ENCODE measurements at places on chromosomes 3 and 15.

GRCh38 chr3:136957751-136958288 lies at the start of gene IL20RB:
IL20RB (plus strand) TSS chr3:136957983; CDS start chr3:136958114, 131 bp downstream.
- DNase-seq, result no peak

GRCh38 chr3:32757618-32758374 lies 60.0 kb upstream of the TRIM71 start:
- peak; percentile 23 for DNase-seq

DNA sequence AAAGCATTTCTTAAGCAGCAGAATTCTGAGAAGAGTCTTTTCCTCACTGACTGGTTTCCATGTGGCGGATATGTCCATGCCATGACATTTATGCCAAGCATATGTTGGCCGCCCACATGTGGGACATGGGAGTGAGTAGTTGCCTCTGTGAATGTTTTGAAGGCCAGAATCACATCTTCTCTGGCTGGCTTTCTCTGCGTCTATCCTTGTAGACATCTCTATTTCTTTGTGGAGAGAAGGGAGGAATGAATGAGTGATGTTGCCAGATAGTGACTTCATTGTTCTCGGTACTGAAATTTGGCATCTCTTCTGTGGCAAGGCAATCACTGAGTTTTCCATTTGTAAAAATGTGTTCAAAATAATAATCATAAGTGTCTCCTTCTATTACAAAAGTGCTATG lies 316.0 kb downstream of the CLSTN2 start:
- DNase-seq, result no peak

GRCh38 chr3:112472691-112473090 lies 26.6 kb downstream of the BTLA start:
- no peak for DNase-seq

DNA sequence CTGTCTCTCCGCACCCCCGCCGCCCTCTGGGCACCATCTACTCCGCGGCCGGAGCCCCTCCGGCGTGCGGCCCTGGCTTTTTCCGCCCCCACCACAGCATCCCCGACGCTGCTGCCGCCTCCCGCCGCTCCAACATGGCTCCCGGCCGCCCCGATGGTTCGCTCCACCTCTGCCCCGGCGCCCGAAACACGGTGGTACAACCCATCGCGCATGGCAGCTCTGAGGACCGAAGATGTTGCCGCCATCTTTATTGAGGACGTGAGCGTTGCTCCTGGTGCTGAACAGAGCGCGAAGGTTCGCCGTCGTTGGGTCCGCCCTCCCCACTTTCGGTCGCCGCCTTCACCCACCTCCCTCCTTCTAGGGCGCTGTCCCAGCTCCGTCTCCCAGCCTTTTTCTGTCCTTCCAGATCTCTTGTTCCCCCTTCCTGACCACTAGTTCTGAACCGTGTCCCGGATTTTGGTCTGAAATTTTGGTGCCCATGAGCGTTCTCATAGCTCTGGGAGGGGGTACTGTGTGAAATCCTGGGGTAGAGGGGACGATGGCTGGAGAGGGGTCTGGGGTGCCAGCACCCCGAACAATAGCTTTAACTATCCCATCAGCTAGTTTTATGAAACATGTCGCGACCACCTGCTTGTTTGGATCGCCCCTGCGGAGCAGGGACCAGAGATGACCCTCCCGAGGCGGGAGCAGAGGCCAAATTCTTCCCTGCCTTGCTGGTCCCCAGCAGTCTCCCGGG lies at the start of gene CELSR3:
TSS of gene CELSR3 (minus strand) at position 134 of the 736 bp plus-strand sequence. CDS start 252 bp downstream, outside the sequence.
- DNase-seq, result peak; percentile 92

GRCh38 chr15:93983526-93983925 lies 247.8 kb upstream of the MCTP2 start:
- DNase-seq, result no peak

- DNase-seq, result no peak
Measured at GRCh38 chr3:77072232-77072631, 32.3 kb downstream of the ROBO2 start.

GRCh38 chr3:134485075-134485717 lies 589 bp downstream of the ANAPC13 start:
- no peak for DNase-seq

- no peak for DNase-seq
Measured at GRCh38 chr3:99620976-99621375, 17.4 kb upstream of the COL8A1 start.

- no peak for DNase-seq
Measured at GRCh38 chr3:186651678-186652215, 11.5 kb downstream of the FETUB start.

DNA sequence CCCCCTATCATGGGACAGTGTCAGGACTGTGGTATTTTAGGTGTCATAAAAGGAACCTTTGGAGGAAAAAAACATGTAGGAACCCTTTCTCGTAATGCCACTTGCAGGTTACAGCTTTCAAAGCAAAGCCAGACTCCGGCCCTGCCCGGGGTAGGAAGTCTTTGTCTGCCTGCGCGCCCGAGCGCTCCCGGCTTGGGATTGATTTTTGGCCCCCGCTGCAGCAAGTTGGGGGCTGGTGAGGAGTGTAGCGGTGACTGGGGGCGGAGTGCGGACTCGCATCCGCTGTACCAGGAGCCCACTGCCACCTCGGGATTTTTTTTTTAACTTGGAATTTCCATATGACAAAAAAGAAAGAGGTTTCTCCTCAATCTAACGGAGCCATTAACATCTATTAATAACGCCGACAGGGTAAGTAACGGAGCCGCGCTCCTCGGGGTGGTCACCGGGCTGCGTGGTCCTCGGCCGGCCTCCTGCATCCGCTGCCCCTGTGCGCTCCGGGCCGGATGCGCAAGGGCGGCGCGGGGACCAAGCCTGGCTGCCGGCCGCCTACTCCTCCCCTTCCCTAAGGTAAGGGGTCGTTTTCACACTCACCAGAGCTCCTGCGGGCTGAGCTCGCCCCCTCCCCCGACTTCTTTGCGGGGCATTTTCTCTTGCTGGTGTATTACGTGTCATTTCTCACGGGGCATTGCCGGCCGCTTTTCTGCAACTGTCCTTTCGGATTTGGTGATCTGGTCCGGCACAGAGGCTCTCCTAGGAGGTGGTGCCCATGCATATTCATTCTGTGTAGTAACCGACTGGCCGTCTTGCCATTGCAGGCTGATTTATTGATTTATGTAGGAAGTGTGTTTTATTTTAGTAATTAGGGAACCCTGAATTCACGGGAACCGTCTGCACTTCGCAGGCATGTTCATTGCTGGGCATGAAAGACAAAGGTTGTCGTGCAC lies 219.8 kb upstream of the TOPAZ1 start:
- DNase-seq, result no peak

DNA sequence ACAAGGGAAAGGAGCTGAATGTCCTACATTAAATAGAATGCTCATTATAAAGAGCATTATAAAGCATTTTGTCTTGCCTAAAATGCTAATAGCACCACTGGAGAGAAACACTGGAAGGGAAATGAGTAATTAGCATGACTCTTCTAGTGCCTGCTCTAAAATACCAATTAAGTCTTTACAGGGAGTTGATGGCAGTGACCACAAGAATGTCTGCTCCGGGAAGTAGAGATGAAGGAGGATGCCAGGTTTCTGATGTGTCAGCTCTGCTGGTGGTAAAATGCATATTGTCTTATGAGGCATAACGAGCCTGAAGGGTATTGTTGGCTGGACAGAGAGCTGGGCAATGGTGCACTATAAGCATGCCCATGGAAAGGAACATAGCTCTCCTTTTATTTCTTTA lies 49.5 kb downstream of the MYLK start:
- peak; percentile 38 for DNase-seq

DNA sequence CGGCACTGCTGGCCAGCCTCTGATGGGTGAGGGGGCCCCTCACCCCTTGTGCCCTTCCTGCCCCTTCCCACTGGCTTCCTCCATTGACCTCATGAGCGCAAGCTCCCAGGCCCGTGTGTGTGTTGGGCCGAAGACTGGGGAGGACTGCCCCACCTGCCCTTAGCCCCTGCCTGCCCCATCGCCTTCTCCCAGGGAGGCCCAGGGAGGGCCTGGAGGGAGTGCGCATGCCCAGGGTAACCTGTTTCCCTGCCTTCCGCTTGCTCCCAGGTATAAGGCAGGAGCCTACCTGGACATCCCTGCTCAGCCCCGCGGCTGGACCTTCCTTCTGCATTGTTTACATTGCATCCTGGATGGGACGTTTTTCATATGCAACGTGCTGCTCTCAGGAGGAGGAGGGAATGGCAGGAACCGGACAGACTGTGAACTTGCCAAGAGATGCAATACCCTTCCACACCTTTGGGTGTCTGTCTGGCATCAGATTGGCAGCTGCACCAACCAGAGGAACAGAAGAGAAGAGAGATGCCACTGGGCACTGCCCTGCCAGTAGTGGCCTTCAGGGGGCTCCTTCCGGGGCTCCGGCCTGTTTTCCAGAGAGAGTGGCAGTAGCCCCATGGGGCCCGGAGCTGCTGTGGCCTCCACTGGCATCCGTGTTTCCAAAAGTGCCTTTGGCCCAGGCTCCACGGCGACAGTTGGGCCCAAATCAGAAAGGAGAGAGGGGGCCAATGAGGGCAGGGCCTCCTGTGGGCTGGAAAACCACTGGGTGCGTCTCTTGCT lies 8.8 kb downstream of the DLL4 start:
- DNase-seq, result peak; percentile 61

- no peak for DNase-seq
Measured at GRCh38 chr15:25180606-25181292, 226.0 kb downstream of the SNRPN start.

GRCh38 chr15:91864664-91865063 lies 11.2 kb downstream of the SLCO3A1 start:
- DNase-seq, result no peak

GRCh38 chr3:49164983-49165720 lies 979 bp downstream of the CCDC71 start:
- DNase-seq, result peak; percentile 35

DNA sequence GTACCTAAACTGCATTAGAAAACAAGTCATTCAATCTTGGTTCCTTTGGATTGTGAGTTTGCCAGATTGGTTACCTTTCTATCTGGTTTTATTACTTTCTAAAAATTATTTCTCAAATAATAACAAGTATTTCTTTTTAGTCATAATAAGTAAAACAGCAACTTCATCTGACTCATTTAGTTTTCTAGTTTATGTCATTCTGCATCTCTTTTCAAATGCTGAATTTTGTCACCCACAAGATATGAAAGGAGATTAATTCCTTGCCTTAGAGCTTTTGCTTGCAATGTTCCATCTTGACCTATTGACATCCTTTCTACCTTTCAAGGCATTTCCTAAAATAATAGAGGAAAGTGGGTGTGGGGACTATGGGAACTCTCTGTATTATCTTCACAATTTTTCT lies 253.6 kb upstream of the PEX5L start:
- no peak for DNase-seq

DNA sequence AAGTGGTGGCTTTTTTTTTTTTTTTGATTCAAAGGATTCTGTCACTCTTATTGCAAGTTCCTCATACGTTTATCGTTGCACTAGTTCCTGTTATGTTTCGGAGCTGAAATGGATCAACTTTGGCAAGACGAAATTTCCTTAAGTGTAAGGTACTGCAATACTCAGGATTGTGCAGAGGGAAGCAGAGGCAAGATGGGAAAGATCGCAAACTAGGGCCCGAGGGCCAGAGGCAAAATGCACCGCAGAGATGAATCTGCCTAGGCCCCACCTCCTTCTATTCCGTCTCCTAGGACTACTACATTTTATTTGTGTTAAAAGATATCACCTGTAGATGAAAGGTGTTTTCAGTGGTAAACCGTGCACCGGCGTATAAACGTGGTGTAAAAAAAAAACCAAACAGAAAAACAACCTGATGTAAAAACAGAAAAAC lies 331 bp downstream of the RNU6-1 start:
- peak; percentile 71 for DNase-seq

GRCh38 chr3:187247398-187247797 lies 44.1 kb downstream of the MASP1 start:
- no peak for DNase-seq

DNA sequence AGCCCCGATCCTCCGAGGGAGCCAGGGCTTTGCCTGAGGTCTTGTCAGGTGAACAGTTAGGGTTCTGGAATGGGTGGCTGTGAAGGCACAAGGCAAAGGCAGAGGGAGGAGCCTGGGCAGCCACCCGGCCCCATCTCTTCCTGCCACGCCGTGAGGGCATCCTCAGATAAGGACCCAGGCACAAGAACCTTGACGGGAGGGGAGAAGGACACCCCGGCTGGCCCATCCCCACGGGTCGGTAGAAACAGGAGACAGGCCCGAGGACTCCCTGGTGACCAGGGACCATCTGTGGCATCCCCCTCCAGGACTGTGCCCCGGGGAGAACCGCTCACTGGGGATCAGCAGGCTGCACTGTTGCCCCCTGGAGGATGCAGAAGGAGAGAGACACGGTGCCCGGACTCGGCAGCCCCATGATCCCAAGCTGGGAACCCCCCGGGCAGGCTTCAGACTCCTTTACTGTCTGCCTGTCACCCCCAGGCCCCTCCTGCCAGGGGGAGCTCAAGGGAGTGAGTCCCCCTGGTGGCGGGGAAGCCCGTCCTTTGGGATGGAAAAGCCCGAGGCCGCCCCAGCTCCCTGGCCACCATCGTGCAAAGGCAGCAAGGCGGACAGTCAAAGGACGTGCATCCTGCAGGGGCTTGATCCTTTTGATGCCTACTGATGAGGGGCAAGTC lies 12.3 kb upstream of the PCSK6 start:
- no peak for DNase-seq

- DNase-seq, result no peak
Measured at GRCh38 chr15:69337138-69337537, 38.4 kb downstream of the PAQR5 start.

DNA sequence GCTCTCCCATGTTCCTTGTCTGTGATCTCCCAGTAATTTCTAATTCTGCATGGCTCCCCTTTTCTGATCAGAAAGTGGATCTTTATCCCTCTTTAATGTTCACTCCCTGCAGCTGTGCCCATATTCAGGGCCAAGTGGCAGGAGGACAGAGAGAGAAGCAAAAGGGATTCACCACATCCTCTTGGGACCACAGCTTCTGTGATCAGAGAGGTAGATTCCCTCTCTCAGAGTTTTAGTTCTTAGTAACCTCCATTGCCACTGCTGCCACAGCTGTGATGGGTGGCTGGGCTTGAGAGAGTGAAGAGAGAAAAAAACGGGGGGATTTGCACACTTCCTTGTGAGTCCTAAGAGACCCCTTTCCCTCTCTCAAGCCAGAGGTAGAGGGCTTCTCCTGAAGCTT lies 49.2 kb downstream of the GLCE start:
- no peak for DNase-seq

DNA sequence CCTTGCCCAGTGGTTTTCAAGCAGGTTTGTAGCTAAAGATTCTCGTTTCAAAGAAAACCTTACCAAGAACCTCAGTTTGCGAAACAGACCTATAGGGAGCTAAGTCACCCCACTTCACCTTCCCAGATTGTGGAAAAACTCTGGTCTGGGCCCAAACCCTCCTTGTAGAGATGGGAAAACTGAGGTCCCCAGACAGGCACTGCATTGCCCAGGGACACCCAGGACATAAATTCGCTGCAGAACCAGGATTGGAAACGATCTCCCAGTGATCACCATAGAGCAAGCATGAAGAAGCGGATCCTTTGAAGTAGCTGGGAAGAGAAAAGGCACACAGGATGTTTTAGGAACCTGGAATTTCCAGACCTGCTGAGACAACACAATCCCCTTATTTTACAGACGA lies 85.6 kb upstream of the PIAS1 start:
- no peak for DNase-seq

Data from AG08396 (cell line).